ENCODE measurements at places on chromosomes 16 and 17. TPM values are rescaled to one million over a fixed set of nuclear protein-coding genes. Genes with fewer than 3 reads are reported as not detected.

BCO1 gene
- total RNA-seq = not detected

FBXO39 gene
- total RNA-seq = 3.0 TPM

MMP28 gene
- 0.40 TPM for total RNA-seq

PRR14 gene
- total RNA-seq = 2.7 TPM

MMP25 gene
- total RNA-seq = 0.54 TPM

KRT39 gene
- not detected for total RNA-seq

ALOXE3 gene
- not detected for total RNA-seq

RNF151 gene
- total RNA-seq = not detected

KRTAP4-3 gene
- not detected for total RNA-seq

DNA sequence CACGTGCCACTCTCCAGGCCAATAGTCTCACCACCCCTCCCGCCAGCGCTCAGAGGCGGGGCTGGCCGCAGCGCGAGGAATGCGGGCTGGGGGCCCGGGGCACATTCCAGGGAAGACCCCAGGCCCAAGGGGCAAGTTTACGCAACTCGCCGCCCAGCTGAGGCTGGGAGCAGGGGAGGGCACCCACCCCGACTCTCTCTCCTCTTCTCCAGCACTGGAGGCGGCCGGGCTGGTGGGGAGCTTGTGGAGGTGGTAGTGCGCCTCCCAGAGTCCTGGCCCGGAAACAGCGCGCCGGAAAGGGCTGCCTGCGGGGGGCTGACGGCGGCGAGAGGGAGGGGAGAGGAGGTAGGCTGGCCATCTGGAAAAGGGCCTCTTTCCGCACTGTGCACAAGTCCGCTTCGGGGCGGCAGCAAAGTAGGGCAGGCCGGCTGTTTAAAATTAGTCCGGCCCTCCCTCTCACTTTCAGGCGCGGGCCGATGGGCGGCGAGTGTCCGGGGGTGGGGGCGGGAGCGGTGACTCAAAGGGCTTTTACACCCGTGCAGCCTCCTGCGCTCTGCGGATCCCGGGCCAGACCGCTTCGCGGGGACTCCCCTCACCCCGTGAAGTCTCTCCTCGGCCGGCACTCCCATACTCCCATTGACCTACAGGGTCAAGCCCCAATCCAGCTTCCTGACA lies 1.1 kb downstream of the FHOD1 start:
- DNase-seq = peak; percentile 87

DNA sequence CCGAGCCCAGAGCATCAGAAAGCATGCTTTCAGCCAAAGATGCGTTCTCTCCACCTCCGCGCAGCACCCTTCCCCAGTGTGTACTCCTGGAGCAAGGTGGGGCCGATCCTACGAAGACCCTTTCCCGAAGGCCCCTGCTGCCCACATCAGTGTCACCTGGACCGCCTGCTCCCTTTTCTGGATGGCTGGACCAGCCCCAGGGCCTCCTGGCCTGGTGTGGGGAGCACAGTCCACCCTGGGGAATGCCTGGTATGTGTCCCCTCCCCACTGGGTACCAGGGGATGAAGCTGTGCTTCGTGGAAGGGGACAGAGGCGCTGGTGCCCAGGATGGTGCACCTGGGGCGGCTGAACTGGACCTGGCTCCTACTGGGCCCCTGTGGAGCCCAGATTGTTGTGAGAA lies 173.8 kb downstream of the SEC14L1 start:
- DNase-seq = peak; percentile 2

GRCh38 chr16:53891409-53892139 lies 187.6 kb downstream of the FTO start:
- DNase-seq = no peak

DNA sequence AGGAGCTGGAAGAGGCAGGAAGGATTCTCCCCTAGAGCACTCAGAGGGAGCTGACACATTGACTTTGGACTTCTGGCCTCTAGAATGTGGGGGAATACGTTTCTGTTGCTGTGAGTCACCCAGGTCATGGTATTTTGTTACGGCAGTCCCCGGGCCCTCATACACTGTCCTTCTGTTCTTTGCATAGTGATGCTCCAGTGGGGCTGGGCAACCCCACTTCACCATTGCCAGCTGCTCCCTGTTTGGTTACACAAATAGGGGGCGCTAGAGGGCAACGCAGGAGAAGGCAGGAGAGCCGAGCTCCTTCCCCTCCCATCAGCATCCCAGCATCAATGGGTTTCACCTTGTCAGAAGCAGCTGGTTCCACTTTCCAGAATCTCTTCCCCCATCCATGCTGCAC lies 257.7 kb upstream of the FOXF1 start:
- peak; percentile 55 for DNase-seq

- DNase-seq = peak; percentile 64
These were observed 26.0 kb upstream of the B4GALNT2 start for GRCh38 chr17:49106321-49107210.

- no peak for DNase-seq
These were observed 55.0 kb downstream of the PITPNM3 start for GRCh38 chr17:6501359-6501758.

GRCh38 chr16:7888411-7888810 lies 555.8 kb downstream of the RBFOX1 start:
- no peak for DNase-seq

DNA sequence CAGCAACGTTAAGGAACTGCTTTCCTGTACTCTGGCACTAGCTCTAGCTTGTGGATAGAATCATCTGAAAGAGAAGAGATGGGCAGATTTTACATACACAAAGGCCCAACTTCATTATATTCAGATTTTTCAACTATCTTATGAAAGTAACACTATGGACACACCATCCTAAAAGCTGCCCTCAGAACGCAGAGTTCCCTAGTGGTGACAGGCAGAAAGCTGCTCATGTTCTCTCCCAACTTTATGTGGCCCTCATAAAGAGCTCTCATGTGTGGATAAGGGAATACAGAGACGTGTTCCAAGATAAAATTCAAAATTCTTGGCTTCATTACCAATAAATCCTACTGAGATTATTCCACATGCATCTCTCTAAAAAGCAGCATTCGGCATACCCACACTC lies 1.5 kb downstream of the CFAP20 start:
- no peak for DNase-seq

- DNase-seq = no peak
These were observed 59.0 kb downstream of the SPACA3 start for GRCh38 chr17:33050611-33051140.

DNA sequence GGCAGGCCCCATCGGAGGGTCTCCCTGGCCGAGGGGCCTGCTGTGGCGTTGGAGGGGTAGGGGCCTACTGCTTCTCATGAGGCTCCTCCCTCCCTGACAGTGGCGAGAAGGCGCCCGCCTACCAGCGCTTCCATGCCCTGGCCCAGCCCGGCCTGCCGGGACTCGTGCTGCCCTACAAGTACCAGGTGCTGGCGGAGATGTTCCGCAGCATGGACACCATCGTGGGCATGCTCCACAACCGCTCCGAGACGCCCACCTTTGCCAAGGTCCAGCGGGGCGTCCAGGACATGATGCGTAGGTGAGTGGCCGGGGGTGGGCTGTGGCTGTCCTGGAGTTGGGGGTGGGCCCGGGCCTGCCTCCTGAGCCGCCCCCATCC lies 1.7 kb downstream of the CDT1 start:
- no peak for DNase-seq

DNA sequence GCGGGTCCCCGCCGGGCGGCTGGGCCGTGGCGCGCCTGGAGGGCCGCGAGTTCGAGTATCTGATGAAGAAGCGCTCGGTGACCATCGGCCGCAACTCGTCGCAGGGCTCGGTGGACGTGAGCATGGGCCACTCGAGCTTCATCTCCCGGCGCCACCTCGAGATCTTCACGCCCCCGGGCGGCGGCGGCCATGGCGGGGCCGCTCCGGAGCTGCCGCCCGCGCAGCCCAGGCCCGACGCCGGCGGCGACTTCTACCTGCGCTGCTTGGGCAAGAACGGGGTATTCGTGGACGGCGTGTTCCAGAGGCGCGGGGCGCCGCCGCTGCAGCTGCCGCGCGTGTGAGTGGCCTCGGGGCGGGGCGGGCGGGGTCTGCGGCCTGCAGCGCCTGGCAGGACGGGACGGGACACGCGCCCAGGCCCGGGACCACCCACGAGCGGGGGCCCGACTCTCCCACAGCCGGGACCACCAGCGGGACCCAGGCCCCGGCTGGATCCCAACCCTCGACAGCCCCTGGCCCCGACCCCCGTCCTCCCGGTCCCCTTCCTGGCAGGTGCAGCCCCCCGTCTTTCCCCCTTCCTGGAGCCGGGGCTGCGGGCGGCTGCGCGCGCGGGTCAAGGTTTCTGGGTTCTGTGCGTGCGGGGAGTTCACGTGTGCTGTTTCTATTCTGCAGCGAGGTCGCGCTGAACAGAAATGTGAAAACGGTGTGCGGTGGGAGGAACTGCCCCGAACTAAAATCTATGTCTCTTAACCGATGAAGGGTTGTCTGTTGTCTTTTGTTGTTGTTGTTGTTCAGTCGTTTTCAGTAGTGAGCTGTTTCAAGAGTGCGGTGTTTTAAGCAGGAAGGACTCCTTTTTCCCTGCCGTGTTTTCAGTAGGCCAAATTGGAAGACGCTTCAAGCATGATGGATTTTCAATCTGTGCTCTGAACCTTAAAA lies 705 bp downstream of the FOXK2 start:
- peak; percentile 45 for DNase-seq

GRCh38 chr16:15996432-15997109 lies 47.2 kb downstream of the ABCC1 start:
- peak; percentile 46 for DNase-seq

DNA sequence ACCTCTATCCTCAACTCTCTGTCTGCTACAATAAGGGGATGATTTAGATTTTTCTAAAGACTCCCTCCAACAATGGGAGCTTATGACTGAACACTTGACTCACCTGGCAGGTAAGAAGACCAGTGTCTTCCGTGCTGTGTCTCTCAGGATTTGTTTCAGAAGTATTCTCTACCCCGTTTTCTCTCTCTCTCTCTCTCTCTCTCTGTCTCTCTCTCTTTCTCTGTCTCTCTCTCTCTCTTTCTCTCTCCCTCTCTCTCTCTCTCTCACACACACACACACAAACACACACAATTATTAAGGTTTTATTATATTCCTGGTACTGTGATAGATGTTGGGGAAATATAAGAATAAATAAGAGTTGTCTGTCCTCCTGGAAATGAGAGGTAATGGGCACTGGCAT lies 263.9 kb downstream of the TOX3 start:
- DNase-seq = no peak

DNA sequence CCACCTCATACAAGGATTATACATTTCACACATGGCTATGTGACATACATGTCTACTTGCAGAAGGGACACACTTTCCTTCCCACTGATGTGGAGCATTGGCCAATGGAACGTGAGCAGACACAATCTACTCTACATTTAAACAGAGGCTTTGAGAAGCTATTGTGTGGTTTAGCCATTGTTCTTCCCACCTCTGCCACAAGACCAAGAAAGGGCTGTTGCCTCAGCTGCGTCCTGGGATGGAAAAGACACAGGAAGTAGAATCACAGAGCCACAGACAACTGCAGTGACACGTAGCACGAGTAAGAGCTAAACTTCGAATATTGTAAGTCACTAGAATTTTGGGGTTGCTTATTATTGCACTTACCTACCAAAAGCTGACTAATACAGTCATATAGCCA lies 33.3 kb downstream of the PRKCB start:
- DNase-seq = no peak

All from Daoy (cell line).